ENCODE measurements at places on chromosomes 4 and X.

- no peak for DNase-seq
Measured at GRCh38 chr4:24489870-24490269, 94.5 kb downstream of the DHX15 start.

DNA sequence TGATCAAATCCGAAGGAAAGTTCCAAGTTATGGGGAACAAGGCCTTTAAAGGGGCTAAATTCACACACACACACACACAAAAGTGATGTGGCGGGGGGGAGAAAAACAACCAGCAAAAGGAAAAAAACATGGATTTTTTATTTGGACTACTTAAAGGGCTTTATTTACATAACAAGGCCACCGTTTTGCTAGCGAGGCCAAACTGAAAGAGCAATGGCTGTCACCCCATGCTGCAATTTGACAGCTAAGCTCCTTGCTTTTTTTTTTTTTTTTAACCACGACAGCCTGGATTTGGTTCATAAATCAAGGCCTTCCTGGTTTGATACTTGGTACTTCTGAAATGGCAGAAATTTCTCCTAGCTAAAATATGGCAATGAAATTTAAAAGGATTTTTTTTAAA is 99.6 kb upstream of the PTCHD1 start:
- DNase-seq, result no peak

DNA sequence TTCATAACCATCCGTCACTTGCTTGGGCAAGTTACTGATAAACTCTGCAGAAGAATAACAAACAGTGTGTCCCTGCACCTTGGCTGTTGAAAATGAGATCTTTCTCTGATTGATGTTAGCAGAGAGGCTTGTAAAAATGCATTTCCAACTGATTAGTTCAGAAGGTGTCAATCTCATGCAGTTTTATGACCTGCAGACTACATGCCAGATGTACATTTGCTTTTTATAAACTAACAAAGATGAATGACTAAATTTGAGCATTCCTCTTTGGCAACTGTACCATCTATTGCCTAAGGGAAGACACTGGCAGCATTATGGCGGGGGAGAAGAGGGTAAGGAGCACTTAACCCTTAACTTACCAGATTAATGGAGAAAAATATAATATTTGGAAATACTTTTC is 192.8 kb downstream of the DCTD start:
- DNase-seq, result no peak

- no peak for DNase-seq
Measured at GRCh38 chr4:89427782-89428181, 120.2 kb upstream of the GPRIN3 start.

DNA sequence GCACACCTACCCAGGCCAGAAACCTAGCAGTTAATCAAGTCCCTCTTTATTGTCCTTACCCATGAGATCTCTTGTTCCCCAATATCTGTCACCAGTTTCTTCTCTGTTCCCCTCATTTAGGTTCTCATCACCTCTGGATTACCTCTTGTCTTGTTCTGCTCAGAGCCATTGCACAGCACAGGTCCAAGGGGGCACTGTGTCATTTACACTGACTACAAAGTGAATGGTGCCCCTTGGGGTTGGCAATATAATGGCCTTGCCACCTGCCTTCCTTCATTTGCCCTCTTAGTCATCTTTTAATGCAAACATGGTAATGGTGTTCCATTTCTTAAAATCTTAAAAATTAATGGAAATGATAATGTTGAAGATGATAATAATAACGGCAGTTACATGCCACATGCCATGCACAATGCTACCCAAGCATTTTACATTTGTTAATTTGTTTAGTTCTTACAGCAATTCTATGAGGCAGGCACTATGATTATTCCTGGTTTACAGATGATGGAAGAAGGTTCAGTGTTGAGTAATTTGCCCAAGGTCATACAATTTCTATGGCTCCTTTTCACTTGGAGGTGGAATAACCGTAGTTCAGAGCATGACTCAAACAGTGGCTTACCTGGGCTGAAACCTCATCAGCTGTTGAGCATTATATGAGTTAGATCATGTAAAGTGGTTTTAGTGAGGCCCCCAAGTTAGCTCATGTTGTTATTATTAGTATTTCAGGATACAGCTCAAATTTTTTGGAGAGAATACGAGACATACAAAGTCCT is 117.9 kb downstream of the RASL11B start:
- DNase-seq, result no peak

- no peak for DNase-seq
Measured at GRCh38 chr4:120316416-120316815, 249.8 kb upstream of the MAD2L1 start.

- DNase-seq, result no peak
Measured at GRCh38 chrX:21806691-21807090, 32.7 kb upstream of the MBTPS2 start.
